ENCODE measurements at places on chromosomes 16 and 17.

DNA sequence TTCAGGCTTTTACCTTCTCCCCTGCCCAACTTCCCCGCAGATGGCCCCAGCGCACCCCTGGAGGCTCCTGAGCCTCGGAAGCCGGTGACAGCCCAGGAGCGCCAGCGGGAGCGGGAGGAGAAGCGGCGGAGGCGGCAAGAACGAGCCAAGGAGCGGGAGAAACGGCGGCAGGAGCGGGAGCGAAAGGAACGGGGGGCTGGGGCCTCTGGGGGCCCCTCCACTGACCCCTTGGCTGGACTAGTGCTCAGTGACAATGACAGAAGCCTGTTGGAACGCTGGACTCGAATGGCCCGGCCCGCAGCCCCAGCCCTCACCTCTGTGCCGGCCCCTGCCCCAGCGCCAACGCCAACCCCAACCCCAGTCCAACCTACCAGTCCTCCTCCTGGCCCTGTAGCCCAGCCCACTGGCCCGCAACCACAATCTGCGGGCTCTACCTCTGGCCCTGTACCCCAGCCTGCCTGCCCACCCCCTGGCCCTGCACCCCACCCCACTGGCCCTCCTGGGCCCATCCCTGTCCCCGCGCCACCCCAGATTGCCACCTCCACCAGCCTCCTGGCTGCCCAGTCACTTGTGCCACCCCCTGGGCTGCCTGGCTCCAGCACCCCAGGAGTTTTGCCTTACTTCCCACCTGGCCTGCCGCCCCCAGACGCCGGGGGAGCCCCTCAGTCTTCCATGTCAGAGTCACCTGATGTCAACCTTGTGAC is 3.6 kb downstream of the MAPK7 start:
- no peak for DNase-seq

DNA sequence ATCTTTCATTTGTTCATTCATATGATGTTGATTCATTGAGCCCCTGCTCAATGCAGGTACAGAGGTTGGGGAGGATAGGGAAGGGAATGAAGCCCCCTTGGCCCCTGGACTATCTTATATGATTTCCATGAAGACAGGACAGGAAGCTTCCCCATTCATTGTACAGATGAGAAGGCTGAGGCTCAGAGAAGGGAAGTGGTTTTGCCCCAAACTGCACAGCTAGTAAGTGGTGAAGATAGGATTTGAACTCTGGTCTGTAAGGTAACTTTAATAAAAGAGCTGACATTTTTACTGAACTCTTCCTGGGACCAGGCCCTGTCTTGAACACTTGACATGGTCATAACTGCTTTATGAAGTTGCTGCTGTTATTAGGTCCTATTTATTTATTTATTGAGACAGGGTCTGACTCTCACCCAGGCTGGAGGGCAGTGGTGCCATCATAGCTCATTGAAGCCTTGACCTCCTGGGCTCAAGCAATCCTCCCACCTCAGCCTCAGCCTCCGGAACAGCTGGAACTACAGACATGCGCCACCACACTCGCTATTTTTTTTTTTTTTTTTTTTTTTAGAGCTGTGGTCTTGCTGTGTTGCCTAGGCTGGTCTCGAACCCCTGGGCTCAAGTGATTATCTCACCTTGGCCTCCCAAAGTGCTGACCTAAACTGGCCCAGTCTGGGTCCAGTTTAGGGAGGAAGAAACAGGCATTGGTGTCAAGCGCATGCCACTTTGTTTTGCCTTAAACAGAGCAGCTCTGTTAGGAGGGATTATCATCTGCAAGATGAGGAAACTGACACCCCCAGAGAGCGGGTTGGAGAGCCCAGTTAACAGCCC is 5.0 kb downstream of the CTF1 start:
- no peak for DNase-seq

GRCh38 chr17:55543709-55544108 is 32.5 kb upstream of the SMIM36 start:
- DNase-seq = no peak

DNA sequence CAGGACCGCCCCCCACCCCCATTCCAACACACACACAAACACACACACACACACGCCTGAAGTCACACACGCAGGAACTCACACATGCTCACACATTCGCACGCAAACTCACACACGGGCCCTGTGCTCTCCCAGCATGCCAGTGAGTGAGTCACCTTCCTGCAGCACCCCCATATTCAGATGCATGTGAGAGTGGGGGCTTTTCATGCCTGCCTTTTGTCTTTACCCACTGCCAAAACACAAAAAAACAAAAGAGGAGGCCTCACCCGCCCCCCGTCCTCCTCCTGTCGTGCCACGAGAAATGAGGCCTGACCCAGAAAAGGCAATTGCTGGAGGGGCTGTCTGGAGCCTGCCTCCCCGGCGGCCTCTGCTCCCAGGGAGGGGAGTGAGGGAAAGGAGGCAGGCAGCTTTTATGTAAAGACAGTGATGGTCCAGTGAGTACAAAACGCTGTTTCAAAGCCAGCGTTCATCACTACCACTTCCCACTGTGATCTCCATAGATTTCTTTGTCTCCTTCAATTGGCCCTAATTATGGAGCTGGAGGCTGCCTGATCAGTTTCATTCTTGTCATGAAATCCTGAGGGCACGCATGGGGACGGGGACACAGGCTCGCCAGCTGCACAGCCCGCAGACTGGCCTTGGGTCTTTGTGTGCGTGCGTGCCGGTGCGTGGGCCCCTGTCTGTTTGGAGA is 29.5 kb upstream of the GSE1 start:
- peak; percentile 25 for DNase-seq

- no peak for DNase-seq
Measured at GRCh38 chr17:33140413-33141099, 148.9 kb downstream of the SPACA3 start.

DNA sequence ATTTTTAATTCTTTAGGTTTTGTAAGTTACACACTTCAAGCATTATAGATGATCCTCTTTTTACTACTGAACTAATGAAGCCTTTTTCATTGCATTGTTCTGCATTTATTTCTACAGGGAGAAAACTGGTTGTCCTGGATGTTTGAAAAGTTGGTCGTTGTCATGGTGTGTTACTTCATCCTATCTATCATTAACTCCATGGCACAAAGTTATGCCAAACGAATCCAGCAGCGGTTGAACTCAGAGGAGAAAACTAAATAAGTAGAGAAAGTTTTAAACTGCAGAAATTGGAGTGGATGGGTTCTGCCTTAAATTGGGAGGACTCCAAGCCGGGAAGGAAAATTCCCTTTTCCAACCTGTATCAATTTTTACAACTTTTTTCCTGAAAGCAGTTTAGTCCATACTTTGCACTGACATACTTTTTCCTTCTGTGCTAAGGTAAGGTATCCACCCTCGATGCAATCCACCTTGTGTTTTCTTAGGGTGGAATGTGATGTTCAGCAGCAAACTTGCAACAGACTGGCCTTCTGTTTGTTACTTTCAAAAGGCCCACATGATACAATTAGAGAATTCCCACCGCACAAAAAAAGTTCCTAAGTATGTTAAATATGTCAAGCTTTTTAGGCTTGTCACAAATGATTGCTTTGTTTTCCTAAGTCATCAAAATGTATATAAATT is 53.0 kb downstream of the TUBD1 start:
- DNase-seq = no peak

GRCh38 chr17:35912339-35912912 is 18.1 kb downstream of the RDM1 start:
- DNase-seq = no peak

- no peak for DNase-seq
Measured at GRCh38 chr17:15479703-15480102, 12.3 kb upstream of the CDRT4 start.

- no peak for DNase-seq
Measured at GRCh38 chr17:62827746-62828485, 19.8 kb upstream of the MARCHF10 start.

DNA sequence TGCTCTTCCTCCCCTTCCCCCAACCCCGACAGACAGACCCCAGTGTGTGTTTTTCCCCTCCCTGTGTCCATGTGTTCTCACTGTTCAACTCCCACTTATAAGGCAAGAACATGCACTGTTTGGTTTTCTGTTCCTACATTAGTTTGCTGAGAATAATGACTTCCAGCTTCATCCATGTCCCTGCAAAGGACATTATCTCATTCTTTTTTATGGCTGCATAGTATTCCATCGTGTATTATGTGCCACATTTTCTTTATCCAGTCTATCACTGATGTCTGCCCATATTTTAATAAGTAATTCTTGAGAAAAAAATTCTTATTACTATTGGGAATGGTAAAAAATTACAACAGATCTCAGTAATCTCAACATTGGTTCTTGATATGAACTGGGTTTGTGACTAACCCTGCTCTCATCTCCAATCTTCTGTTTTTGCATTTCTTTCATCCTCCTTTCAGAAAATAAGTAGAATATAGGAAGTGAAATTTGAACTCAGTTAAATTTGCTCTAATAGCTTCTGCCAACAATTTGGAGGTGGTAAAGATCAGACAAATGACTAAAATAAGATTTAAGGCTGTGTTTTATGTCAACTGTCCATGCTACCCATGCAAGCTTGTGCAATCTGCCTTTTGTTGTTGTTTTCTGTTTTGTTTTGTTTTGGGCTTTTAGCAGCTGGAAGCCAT is 11.1 kb downstream of the MARF1 start:
- no peak for DNase-seq

DNA sequence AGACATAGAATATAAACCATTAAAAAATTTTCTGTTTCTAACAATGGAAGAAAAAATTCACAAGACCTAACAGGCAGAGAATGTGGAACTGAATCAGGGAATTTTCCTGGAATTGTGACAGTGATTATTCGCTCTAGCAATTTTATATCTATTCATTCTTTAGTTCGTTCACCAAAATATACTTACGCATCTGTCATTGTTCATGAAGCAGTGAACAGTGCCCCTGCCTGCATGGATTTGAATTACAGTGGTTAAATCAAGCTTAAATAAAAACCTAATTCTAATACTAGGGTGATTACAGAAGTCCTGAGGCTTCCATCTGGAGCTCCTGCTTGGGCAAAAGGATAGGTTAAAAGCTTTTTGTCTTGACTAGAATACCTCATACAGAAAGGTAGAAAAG is 48.6 kb downstream of the ABCA8 start:
- DNase-seq = no peak

- DNase-seq = peak; percentile 81
Measured at GRCh38 chr16:30472328-30472942, at the start of gene ITGAL. ITGAL (plus strand) TSS chr16:30472742; CDS start chr16:30472838, 96 bp downstream.

GRCh38 chr16:70576431-70577255 is 53.0 kb downstream of the SF3B3 start:
- no peak for DNase-seq

DNA sequence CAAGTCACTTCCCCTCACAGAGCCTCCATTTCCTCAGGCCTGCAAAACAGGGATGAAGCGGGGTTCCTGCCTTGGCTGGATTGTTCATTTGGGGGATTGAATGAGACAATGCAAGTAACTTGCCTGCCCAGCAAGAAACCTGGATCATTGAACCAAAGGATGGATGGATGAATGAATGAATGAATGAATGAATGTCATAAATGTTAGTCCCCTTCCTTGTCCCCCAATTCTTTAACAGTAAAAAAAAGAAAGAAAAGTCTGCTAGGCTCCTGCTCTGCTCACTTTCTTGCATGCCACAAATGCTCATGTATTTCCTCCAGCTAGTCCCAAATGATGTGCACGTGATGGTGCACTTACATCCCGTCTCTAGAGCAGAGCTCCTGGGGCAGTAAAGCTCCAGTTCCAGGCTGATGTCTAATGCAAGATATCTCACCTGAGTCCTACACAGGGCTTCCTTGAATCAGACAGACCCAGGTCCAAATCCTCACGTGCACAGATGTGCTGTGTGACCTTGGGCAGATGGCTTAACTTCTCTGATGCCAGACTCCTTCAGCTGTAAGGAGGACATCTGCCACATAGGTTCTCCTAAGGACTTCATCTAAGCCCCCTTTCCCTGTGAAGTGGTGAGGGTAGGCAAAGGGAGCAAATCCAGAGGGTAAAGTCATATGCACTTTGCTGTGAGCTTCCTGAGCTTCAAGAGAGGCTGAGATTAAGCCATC is 45.5 kb downstream of the C16orf82 start:
- DNase-seq = no peak

DNA sequence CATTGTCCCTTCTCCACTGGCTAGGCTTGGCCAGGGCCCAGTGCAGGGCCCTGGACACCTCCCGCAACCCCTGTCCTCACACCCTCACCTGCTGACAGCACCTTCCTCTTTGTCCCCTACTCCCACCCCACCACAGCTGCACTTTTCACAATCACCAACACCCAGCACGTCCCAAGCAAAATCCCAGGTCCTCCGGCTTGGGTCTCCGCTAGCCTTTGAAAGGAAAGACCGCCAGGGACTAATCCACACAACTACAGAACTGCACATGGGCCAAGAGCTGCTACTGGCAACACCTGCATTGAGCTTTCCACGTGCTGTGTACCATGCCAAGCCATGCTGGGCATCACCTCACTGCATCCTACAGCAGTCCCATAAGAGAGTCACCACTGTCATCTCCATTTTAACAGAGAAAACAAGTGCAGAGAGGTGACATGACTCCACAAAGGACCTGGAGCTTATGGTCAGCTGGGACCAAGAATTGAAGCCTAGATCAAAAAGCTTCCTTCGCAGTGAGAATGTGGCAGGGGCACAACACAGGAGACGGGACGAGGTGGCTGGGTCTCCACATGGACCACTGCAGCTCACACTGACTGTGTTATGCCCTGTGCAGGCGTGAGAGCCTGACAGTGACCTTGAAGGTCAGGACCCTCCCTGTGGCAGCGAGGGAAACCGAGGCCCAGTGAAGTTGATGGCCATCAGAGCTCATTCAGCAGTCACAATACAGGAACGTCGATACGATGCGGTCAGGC is 22.5 kb downstream of the FBXO31 start:
- no peak for DNase-seq

DNA sequence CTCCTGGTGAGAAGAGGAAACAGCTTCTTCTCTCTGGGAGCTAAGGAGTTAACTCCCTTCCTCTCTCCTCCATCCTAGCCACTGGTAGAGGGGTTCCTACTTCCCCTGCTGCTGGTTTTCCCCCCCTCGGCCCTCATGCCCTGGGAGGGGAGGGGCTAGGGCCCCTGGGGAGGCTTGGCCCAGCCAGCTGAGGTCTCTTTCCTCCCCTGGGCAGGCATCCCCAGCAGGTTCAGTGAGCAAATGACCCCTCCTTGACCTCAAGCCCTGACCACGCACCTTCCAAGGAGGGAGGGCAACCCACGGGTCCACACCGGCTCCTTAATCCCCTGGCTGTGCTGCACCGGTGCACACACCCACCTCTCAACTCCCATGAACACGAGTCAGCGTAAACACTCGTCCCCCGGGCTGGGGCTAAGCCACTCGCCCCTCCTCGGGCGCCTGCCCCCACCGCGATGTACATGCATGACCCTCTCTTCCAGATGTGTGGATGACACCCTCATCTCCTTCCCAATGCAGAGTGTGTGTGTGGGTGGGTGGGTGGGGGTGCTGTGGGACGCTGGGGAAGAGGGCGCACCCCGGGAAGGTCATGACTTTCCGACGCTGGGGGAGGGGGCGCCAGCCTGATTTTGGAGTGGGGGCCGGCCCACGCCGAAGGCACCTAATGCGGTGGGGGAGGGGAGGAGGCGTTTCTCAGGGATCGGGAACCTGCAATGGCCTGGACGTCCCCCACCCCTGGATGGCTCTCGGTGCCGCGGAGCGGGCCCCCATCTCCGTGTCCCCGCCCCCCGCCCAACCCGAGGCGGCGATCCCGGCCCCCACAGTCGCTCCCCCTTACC is 33.7 kb downstream of the SRCIN1 start:
- DNase-seq = no peak

- DNase-seq = no peak
Measured at GRCh38 chr16:24771779-24772157, 42.3 kb downstream of the TNRC6A start.

Data from activated gamma-delta T cell treated with anti-CD3 and anti-CD28 coated beads, Interleukin-2, amount 50 U/mL, for 16 hours (primary cell).